CD4-positive, alpha-beta T cell treated with Interleukin-2 at 100 ng/mL for 4 hours (primary cell): ENCODE measurements at places on chromosomes 1 and 21.
A peak's percentile ranks its signal among the peaks of the same experiment; 100 is the strongest.

- DNase-seq = no peak
These were observed 94.4 kb upstream of the SLC45A1 start for GRCh38 chr1:8223526-8223925.

- DNase-seq = no peak
These were observed 83.2 kb downstream of the SPSB1 start for GRCh38 chr1:9375912-9376311.

DNA sequence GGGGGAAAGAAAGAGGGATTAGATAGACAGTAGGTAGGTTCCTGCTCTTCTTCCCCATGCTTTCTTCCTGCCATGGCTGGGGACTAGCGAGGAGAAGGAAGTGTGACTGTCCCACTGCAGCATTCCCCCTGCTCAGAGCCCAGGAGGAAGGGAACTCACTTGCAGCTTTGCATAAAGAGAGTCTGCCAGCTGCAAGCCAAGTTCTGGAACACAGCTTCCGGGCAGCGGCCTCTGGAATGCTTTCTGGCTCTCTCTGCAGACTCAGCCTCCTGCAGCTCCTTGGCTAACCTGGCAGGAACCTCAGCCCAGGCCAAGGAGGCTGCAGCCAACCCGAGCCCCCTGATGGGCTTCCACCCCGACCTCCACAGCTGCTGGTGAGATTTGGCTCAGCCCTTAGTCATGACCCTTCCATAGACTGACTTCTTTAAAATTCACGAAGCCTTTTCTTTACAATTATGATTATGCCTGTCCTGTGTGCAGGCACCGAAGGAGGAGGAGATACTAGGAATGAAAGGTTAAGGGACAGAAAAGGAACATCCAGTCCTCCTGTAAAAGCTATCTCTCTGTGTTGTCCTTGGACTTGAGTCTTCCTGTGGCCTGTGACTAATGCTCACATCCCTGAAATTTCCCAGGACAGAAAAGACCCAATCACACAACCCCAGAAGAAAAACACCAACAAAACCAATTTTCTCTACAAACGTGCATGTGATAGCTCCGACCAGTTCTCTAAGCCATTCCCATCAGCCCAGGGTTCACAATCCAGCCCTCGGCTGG lies 108.2 kb upstream of the OLIG2 start:
- no peak for DNase-seq

DNA sequence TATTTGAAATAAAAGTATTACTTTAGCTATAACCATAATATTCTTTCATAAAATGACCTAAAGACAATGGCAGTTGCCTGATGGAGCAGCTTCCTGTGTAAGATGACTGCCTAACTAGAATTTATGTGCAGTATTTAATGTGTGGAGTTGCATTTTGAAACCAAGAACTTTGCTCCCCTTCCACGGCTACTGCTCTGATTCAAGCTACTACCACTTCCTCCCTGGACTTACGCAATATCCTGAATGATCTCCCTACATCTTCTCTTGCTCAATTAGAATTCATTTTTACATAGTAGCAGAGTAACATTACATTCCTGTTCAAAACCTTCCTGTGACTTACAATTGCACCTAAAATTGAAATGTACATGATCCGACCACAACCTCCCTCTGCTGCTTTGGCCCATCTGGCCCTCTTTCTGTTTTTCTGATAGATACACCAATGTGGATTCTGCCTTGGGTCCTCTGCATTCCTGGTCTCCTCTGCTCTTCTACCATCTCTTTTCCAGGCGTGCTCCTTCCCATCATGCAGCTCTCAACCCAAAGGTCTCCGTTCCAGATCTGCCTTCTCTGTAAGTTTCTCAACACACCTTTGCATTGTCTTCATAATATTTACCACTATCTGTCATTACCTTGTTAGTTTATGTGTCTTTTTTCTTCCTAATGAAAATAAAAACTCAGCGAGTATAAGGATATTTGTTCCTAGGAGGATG lies 47.4 kb upstream of the USP25 start:
- no peak for DNase-seq

DNA sequence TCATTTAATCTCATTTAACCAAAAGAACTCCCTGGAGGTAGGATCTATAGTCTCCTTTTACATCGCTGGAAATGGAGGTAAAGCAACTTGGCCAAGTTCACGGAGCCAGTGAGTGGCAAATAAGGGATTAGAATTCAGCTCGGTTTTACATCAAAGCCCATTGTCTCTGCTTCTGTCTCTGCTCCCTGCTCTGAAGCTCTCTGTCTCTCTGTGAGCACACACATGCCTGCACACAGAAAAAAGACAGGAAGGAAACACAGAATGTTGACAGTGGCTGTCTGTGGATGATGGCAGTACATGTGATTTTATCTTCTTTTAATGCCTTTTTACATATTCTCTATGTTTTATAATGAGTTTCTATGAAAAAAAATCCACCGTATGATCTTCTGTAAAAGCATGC lies 8.9 kb upstream of the DHRS3 start:
- DNase-seq = no peak

- no peak for DNase-seq
These were observed 182.0 kb downstream of the DUSP10 start for GRCh38 chr1:221559911-221560310.

DNA sequence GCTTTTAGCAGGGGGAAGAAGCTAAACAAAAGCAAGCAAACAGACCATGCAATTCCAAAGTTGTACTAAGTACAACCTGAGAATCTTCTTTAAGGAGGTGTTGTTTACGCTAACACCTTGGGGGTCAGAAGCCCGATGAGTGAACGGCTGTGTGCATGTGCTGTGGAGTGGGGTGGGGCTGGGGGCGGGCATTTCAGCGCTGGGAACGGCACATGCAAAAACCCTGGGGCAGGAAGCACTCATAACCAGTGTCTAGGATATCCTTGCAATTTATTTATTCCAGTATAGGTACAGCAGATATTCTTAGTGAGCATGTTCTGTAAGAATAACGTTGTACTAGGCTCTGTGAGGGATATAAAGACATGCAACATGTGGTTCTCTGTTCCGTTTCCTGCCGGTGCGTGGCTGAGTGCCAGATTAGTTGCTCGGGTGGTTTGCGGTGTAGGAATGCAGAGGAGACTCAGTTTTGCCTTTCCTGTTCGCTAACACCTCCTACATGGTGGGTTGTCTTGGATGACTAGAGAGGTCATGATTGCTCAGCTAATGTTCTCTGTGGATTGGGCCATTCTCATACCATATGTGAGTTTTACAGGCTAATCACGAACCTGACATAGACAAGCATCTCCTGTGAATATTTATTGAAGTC lies 3.7 kb downstream of the FASLG start:
- DNase-seq = peak; percentile 89

DNA sequence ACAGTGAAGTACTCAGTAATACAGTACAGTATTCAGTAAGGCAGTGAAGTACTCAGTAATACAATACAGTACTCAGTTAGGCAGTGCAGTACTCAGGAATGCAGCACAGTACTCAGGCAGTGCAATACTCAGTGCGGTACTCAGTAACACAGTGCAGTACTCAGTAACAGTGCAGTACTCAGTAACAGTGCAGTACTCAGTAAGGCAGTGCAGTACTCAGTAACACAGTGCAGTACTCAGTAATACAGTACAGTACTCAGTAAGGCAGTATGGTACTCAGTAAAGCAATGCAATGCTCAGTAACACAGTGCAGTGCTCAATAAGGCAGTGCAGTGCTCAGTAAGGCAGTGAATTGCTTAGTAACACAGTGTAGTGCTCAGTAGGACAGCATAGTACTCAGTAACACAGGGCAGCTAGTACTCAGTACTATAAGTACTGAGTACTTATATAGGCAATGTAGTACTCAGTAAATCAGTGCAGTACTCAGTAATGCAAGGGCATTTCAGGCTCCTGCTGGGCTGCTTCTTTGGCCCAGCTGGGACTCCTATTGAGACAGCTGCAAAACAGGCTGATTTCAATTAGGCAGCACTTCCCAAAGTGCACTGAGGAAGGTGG lies 411.3 kb downstream of the DISC1 start:
- no peak for DNase-seq

DNA sequence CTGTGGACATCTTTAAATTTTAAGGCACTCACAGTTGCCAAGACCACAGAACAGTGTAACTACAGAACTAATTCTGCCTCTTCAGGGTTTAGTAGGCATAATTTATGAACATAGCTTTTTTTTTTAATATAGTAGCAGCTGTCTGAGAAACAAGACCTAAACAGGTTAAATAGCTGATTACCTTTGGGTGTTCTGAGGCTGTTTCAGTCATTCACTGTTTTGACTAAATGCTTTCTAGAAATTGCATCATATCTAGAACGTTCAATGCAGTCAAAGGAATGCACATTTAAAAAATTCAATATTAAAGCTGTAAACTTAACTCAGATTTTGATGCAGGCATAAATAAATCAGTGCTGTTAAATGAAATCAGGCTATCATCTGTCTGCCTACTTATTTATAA lies 101.6 kb downstream of the BRINP3 start:
- no peak for DNase-seq

- DNase-seq = no peak
These were observed at the start of gene RAB42 for GRCh38 chr1:28591708-28592320. RAB42 (plus strand) TSS chr1:28592265; CDS start chr1:28592512, 247 bp downstream.

DNA sequence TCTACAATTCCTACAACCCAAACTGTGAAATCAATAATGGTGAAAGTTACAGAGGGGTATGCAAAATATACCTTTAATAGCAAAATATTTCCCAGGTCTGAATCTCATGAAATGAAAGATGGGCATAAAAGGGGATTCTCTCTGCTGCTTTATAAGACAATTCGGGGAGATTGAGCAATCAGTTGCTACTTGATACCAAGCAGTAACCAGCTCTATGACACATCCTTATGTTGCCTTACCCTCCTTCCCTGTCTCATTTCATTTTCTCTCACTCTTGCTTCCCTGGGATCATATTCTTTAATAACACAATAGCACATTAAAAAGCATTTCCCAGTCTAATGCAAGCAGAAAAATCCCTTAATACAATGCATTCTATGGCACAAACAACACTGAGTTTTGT lies 29.0 kb downstream of the ZSWIM5 start:
- DNase-seq = no peak

- no peak for DNase-seq
These were observed 115.1 kb downstream of the ETS2 start for GRCh38 chr21:38920631-38921398.

GRCh38 chr1:39407896-39408640 lies 83.4 kb upstream of the BMP8A start:
- DNase-seq = no peak

- DNase-seq = no peak
These were observed 188.6 kb downstream of the FCRL5 start for GRCh38 chr1:157363660-157364140.

DNA sequence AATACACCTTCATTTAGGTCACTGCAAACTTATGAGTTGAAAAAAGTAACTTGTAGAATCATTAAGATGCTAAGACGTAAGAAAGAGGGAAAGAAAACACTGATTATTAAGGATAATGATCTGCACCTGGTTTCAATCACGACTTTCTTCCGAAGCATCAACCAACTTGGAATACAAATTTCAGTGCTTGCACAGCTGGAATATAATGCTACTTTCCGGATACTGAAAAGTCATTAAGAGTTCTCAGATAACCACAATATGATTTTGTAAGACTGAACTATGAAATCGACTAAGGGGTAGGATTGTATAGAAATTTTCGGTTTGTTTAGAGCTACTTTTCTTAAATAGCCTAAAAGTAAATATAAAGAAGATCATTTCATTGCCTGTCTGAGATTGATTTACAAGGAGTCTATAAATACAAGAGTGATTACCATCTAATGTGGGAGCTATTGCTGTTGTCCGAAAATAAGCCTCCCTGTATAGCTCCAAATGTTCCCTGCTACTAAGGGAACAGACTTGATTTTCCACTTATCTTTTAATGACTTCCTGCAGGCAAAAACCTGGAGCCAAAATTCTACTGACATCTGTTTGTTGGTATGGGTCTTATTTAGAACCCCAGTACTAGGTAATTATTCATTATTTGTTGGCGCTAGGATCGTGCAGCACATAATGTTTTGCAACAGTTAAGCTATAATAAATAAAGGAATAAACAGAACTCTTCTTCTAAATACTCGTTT lies 673.3 kb downstream of the KCNT2 start:
- no peak for DNase-seq

- no peak for DNase-seq
These were observed 655 bp downstream of the COL6A1 start for GRCh38 chr21:45982092-45982757.

- no peak for DNase-seq
These were observed 145.4 kb upstream of the KCTD3 start for GRCh38 chr1:215421744-215422143.

DNA sequence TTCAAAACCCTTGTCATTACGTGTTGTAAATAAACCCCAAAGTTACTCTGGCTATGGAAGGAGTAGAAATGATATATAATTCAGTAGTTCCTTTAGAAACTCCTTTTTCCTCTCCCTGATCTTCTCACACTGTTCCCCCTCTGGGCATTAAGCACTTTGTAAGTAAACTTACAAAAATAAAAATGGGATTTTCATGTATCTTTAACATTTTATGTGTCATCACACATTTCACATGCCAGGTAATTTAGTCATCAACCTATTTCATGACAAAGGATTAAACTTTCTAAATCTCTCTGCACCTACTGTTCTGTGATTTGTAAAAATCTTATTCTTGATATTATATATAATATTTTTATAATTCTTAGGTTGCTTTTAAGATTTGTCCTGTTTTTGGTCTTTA lies 176.9 kb downstream of the NEK7 start:
- DNase-seq = no peak

GRCh38 chr1:221316491-221317056 lies 425.3 kb downstream of the DUSP10 start:
- no peak for DNase-seq

GRCh38 chr1:54603241-54603640 lies 20.1 kb downstream of the FAM151A start:
- no peak for DNase-seq

DNA sequence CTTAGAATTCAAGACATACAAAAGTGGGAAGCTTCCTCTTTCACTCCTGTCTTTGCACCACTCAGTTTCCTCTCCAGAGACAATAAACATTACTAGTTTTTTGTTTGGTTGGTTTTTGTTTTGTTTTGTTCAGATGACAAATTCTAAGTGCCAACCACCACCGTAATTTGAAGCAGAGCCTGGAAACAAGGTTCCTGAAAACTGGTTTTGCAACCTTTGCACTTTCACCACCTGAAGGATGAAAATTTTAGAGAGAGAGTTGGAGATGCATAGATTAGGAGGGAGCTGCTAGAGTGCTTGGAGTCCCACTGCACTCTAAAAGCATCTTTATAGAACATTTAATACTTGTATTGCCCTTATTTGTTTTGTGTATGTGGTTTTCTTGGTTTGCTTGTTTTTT lies 20.2 kb upstream of the MGST3 start:
- DNase-seq = no peak

GRCh38 chr1:33822396-33822795 lies 41.5 kb upstream of the HMGB4 start:
- no peak for DNase-seq

DNA sequence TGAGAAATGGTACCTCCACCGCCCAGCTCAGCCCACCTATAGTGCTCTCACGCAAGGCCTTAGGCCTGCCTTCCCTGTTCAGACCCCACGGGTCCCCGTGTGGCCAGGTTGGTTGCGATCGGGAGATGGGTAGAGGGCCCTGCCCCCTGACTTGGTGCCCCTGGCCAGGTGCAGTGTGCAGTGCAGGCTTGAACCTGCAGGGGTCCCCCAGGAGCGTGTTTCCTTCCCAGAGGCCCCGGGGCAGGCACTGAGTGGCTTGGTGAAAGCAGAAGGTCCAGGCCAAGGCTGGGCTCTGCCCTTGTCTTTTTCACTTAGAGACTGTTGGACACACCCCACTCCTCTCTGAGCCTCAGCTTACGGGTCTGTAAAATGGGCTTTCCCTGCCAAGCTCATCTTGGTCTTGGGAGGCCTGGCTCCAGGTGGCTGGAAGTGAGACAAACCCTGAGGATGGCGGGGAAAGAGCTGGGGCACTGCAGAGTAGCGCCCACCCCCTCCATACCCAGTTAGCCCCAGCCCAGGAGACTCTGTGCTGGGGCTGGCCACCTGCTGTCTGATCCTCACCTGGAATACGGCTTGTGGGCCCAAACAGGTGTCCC lies 9.3 kb upstream of the HES5 start:
- DNase-seq = peak; percentile 36
